ENCODE measurements at places on chromosomes 4 and X. TPM values are rescaled to one million over a fixed set of nuclear protein-coding genes. Genes with fewer than 3 reads are reported as not detected.
A peak's percentile ranks its signal among the peaks of the same experiment; 100 is the strongest.

- H3K4me1 ChIP-seq = no peaks in the 10 kb centered on the region
- no peaks in the 10 kb centered on the region for H3K36me3 ChIP-seq
- no peak overlapping the region for H3K4me3 ChIP-seq
- no peak overlapping the region for H3K27ac ChIP-seq
- no peaks in the 10 kb centered on the region for H3K27me3 ChIP-seq
These were observed 95.6 kb downstream of the STOX2 start for GRCh38 chr4:184000457-184001396.

- DNase-seq = no peak
- H3K27me3 ChIP-seq = no peaks in the 10 kb centered on the region
- H3K36me3 ChIP-seq = no peaks in the 10 kb centered on the region
These were observed 469.2 kb upstream of the DIPK2B start for GRCh38 chrX:45669715-45670340.

DNA sequence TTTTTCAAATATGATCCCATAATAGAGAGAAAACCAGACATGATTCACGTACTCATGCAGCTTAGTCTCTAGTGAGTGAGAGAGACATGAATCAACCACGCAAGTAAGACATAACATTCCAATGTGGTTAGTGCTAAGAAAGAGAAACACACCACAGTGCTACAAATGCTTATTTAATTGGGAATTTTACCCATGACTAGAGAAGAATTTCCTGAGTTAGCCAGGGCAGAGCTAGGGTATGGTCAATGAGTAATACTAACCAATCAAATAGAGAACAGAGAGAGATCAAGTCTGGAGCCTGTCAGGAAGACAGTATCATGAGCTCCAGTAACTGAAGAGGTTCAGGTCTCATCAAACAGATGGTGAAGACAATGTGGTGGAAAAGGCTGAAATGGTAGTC lies 495.2 kb downstream of the PDGFC start:
- no peaks in the 10 kb centered on the region for H3K36me3 ChIP-seq
- DNase-seq = peak; percentile 1
- H3K4me1 ChIP-seq = no peaks in the 10 kb centered on the region
- no peaks in the 10 kb centered on the region for H3K27me3 ChIP-seq

DNA sequence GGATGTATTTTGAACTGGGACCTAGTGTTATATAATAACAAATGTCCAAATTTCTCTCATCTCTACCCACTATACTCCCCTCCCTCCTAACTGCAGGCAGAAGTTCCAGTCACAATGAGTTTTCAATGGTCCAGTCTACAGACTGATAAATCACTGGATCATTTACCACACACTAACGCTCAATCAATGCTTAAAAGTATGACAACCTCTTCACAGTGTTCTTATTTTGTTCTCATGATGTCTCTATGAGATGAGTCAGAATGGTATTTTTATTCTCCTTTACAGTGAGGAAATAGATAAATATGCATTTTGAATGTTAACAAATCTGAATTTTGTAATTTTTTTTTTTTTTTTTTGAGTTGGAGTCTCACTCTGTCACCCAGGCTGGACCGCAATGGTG lies 83.7 kb upstream of the ETNPPL start:
- H3K36me3 ChIP-seq = no peaks in the 10 kb centered on the region
- H3K27ac ChIP-seq = no peak overlapping the region
- H3K27me3 ChIP-seq = no peaks in the 10 kb centered on the region
- H3K4me3 ChIP-seq = no peak overlapping the region
- H3K4me1 ChIP-seq = no peaks in the 10 kb centered on the region
- DNase-seq = no peak

DNA sequence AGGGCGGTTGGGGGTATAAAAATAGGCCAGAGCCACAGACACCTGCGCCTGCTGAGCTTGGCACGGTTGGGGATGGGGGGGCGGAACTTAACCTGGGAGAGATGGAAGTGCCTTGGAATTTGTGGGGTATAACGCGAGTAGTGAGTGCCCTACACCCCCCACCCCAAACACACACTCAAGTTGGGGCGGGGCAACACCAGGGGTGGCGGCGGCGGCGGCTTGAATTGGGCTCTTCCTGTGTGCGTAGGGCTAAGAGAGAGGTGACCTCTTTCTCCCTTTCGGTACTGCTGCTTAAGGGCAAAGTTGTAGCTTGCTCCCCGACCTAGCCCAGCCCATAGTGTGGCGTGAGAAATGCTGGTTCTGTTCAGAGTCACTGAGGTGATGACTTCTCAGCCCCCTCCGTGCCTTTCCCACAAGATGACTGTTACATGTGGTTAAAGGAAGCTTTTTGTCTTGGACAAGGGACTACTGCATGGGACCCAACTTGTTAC lies 839 bp downstream of the STK26 start:
- H3K27ac ChIP-seq = peak overlapping the region; percentile 78
- H3K36me3 ChIP-seq = no peaks in the 10 kb centered on the region

- H3K27ac ChIP-seq = no peak overlapping the region
- H3K4me1 ChIP-seq = peaks cover 38% of the 10 kb centered on the region
- no peaks in the 10 kb centered on the region for H3K27me3 ChIP-seq
- no peak overlapping the region for H3K4me3 ChIP-seq
- no peak for DNase-seq
These were observed 359.0 kb upstream of the BOD1L1 start for GRCh38 chr4:13986548-13986947.

GRCh38 chrX:85963736-85964135 lies 83.6 kb downstream of the CHM start:
- H3K27me3 ChIP-seq = no peaks in the 10 kb centered on the region
- H3K27ac ChIP-seq = no peak overlapping the region
- H3K4me1 ChIP-seq = no peaks in the 10 kb centered on the region
- H3K4me3 ChIP-seq = no peak overlapping the region

- no peaks in the 10 kb centered on the region for H3K36me3 ChIP-seq
- no peak overlapping the region for H3K4me3 ChIP-seq
- no peak overlapping the region for H3K27ac ChIP-seq
- H3K4me1 ChIP-seq = no peaks in the 10 kb centered on the region
These were observed 10.2 kb downstream of the BEND2 start for GRCh38 chrX:18210470-18210869.

DNA sequence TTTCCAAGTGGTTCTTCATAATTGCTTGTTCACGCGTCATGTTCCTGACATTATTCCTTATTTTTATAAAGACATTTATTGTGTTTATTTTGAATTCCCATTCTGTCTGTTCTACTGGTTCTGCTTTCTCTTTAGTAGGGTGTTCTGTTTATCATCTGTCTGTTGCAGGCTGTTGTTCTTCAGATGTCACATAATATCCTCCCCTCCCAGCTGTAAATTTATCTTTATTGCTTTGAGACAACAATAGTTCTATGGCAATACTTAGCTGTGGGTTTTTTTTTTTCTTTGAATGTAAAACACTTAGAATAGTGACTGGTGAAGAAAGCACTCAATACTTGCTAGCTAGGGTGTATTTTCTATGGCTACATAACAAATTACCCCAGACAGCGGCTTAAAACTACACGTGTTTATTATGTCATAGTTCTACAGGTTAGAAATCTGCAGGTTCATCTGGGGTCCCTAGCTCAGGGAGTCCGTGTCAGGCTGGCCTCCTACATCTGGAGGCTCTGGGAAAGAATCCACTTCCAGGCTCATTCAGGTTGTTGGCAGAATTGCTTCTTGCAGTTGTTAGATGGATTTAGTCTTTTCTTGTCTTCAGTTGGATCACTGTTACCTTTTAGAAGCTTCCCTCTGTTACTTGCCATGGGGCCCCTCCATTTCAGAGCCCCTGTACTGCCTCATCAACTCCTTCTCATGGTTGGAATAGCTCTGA lies 63.4 kb upstream of the ENPEP start:
- H3K4me1 ChIP-seq = no peaks in the 10 kb centered on the region
- H3K27me3 ChIP-seq = no peaks in the 10 kb centered on the region
- DNase-seq = no peak
- no peaks in the 10 kb centered on the region for H3K36me3 ChIP-seq
- H3K27ac ChIP-seq = no peak overlapping the region

Gene RPS3A
- 4,934 TPM for total RNA-seq

Gene AMBN
- not detected for total RNA-seq

Gene RPA4
- total RNA-seq = not detected

Gene TMPRSS11E
- total RNA-seq = not detected

All from HepG2 (cell line).